ENCODE measurements at places on chromosomes 2 and 18.

GRCh38 chr2:208064220-208064961 is 39.1 kb upstream of the PLEKHM3 start:
- DNase-seq = no peak

- DNase-seq = no peak
These were observed 19.8 kb downstream of the DTNA start for GRCh38 chr18:34729740-34730355.

GRCh38 chr2:73103018-73103542 is 9.7 kb downstream of the RAB11FIP5 start:
- DNase-seq = no peak

DNA sequence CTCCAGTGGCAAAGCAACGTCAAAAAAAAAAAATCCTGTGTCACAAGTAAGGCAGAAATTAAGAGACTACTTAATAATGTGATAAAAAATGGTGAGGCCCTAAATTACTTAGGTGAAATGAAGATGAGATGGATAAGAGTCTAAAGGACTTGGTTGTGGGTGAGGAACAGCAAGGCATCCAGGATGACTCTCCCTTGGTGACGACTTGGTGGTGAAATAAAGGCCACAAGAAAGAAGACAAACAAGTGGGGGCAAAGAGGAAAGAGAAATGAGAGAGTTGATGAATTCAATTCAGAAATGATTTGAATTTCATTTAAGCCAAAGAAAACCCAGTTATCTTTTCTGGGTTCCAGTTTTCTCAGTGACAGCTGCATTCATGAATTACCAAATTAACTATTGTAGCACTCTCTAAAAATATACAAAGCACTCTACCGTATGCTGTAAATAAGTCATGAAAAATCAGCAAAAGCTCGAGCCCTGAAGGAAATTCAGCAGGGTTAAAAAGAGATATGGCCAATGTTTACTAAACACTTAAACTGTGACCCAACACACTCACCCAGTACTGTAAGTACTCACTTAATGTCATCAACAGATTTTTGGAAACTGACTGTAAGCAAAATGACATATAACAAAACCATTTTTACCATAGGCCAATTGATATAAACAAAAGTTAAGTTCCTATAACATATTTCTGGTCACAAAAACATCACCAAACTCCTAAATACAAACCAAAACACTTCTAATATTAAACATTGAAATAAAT is 1.4 kb downstream of the METTL8 start:
- DNase-seq = no peak

GRCh38 chr2:173690349-173690748 is 274.8 kb downstream of the SP3 start:
- no peak for DNase-seq

DNA sequence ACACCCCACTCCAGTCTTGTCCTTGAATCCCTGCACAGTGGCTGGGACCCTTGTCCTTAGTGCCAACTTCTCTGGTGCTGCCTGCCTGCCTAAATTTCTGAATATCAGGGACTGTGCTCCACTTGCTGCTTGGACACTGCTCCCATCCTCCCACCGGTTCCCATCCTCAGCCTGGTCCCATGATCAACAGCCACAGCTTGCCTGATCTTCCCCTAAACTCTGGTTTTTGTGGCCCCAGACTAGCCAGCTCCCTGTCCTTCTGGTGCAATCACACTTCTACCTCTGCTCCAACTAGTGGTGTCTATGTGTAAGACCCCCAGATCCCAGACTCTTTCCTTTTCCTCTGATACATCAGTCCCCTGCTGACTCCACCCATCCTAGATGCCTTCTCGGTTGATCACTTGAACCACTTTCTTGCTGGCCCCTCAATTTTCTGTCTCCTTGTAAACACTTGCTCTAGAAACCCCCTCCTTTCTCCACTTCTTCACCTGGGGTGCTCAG is 37.2 kb upstream of the POLE4 start:
- DNase-seq = no peak

DNA sequence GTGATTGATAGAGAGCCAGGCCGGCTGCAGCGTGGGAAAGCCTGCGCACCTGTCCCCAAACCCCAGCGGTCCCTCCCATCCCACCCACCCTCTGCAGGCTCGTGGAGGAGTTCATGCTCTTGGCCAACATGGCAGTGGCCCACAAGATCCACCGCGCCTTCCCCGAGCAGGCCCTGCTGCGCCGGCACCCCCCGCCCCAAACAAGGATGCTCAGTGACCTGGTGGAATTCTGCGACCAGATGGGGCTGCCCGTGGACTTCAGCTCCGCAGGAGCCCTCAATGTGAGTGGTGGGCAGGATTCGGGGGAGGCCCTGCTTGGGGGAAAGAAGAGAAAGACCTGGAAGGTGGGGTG is 48.9 kb upstream of the ALPP start:
- no peak for DNase-seq

DNA sequence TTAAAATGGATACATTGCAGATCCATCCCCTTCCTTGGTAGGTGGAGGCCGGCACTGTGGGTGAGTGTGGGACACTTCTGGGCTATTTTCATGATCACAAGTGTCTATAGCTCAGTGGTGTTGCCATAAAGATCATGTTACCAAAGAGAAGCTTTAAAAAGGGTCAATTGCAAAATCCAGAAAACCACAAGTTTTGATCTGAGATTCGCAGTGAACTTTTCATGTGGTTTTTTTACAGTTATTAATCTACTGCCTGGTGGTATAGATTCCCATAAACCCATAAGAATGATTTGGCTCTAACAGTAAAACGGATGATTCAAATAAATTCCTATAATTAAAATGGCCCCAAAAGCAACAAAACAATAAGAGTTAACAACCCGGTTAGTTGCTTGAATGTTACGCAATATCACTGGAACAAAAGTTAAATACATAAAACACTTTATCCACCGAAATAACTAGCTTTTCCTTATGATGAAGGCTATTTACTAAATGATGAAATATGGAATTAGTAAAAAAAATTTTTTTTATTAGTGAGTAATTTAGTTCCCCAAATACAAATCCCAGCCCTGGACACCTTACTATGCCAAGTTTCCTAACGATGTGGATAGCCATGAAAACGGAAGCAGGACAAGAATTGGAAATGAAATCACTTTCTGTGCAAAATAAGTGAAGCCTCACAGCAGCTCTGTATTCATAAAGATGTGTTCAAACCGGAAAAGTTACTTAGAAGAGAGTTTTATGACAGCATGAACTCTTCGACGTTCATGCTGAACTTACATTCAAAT is 95.6 kb upstream of the THOC1 start:
- DNase-seq = no peak

GRCh38 chr2:9769171-9770005 is 73.9 kb upstream of the TAF1B start:
- DNase-seq = no peak

- DNase-seq = no peak
These were observed 6.4 kb downstream of the GPR35 start for GRCh38 chr2:240631548-240632305.

DNA sequence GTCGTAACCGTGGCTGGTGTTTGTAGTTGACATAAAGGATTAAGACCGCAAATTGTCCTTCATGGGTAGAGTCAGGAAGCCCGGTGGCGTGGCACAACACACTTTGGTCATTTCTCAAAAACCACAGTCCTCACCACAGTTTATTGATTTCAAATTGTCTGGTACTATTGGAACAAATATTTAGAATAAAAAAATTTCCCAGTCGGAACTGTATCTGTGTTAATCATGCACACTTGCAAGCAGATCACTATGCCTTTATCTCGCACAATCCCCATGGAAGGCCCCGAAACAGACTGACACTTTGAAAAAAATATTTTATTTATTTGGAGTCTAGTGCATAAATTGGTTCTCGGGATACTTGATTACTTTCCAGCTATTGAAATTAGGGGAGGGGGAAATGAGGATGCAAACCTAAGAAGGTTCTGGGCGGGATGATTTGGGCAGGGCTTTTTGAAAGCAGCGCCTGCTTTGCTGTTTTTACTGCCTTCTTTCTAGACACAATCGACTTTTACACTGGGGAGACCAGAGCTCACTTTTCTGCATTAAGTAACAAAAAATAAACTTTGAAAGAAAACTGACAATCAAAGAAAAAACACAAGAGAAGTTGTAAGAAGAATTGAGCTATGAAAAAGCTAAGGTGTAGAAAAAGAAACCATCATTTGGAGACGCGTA is 15.4 kb upstream of the HOXD1 start:
- DNase-seq = no peak

- DNase-seq = no peak
These were observed 55.4 kb upstream of the CCBE1 start for GRCh38 chr18:59752666-59753065.

DNA sequence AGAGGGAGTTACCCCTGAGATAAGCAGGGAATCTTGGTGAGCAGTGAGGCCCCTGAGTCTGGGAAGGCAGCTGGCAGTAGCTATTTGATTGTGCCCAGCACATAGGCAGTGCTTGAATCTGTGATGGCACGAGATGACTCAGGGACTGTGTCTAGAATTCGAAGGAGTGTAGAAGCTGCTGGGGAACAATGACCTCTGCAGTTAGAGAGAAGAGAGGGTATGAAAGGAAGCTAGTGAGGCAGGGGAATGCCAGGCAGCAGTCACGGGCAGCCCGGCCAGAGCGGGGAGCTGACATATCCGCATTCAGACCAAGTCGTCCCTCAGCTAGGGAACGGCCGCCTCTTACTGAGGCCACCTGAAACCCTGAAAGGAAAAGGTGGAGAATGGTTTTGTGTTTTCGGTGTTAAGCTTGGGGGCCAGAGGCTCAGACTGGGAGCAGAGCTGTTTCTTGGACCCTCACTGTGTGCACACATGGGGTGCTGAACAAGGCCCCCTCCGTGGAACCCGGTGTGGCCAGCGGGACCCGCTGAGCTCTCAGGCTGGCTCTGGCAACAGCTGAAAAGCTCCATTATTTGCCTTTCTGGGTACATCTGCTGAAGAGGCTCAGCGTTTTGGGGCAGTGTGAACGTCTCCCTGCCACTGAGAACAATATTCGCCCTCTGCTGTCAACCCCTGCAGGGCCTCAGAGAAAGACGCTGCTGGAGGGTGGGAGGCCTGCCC is 32.9 kb downstream of the ARHGEF4 start:
- no peak for DNase-seq

DNA sequence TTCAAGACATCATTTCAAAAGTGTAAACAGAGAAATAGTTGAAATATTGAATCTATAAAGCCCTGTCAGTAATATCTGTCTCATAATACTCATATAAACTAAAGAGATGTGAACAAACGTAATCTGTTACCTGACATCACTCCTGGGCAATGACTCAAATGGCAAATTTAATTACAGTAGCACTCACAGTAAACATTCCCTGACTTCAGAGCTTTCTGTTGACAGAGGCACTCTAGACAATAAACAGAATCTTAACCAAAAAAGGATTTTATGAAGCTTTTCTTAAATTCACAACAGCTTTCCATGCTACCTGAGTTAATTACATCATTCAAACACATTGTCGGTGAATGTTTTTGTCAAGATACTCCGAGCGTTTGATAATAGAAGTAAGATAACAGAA is 128.1 kb upstream of the PDE1A start:
- DNase-seq = no peak

DNA sequence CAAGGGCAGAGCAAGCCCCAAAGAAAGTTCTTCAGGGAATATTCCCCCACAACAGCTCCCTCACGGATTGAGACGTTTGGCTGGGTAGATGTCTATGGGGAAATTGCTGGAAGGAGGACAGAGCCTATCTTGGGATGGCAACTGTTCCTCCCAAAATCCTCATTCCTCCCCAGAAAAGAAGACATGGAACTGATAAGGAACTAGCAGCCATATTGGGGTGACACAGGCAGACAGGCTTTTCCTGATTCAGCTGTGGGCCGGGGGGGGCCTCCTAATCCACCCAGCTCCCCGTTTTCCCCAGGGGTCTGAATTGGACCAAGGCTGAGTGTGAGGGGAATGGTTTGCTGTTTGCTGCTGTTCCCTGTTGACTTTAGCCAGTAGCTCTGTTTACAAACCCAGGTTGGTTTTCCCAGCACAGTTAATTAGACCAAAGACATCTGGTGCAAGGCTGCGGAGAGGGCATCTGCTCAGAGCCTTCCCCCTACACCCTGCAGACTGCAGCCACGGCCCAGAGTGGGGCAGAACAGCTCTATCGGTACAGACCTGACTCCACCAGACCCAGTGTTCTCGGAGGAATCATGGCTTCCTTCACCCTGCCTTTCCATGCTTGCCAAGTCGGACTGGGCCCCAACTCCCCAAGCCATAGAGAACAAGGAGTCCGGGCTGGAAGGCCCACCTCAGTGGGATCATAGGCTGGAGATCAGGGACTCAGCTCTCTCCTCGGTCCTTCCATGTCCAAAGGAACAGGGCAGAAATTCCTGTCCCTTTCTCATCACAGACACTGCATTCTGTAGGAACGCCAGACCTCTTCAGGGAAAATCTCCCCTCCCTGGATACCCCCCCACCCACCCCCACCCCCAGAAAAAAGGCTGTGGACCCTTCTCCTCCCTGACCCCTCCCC is 1.7 kb upstream of the PKDCC start:
- no peak for DNase-seq

DNA sequence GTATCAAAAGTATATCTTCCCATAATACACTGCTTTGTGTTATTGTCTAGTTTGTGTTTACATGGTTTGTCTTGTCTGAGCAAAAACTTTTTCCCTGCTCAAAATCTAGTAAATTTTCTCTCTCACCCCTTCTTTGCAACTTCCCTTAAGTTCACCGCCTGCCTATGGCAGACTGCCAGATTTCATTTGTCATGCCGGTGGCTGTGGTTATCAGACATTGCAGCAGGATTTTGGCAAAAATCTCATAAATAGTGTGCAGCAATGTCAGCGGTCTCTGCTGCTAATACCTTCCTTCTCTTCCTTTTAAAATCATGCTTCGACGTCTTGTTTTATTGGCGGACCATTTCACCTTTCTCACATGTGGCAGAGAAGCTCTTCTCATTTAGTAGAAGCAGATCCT is 45.6 kb upstream of the TMEM178A start:
- DNase-seq = no peak

GRCh38 chr18:31624892-31625640 is 33.4 kb downstream of the TTR start:
- no peak for DNase-seq

DNA sequence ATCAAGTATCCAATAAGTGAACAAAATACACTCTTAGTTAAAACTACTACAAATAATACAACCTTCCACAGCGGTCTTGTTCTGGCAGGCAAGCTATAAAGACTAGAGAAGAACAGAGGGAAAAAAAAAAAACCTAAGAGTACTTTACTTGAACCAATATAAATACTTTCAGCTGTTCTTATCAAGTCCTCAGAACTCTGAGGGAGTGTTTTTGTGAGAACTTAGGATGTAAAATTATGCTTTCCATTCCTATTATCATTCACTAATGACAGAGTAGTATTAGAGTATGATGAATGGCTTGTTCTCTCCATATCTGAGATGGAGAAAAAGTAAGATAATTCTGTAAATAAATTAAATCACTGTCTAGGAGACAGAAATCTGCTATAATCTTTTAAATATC is 68.3 kb downstream of the ATL2 start:
- no peak for DNase-seq

DNA sequence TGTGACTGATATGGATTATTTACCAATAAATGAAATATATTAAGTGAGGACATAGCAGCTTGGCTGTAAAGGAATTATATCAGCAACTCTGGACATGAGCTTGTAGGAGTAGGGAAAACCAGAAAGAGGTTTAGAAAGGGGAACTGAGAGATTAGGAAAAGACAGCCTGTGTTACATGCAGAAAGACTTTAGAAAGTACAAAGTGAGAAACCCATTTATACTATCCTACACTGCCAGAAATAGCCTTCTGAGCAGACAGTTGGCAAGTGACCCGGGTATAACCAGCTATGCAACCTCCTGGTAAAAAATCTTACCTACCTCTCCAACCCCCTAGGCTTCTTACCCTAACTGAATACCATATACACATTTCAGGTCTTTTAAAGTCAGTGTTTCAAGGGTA is 134.1 kb downstream of the ANKRD44 start:
- DNase-seq = no peak
